CD8-positive, alpha-beta memory T cell (primary cell): ENCODE measurements at places on chromosomes 7 and 10.

GRCh38 chr7:155009570-155010157, 6.7 kb upstream of the PAXIP1 start:
- peaks cover 2% of the 10 kb centered on the region for H3K4me1 ChIP-seq
- H3K4me3 ChIP-seq: no peak overlapping the region
- no peak overlapping the region for H3K27ac ChIP-seq
- H3K27me3 ChIP-seq: no peaks in the 10 kb centered on the region
- DNase-seq: no peak

GRCh38 chr7:139860090-139860775, 31.2 kb downstream of the TBXAS1 start:
- no peak for DNase-seq
- no peaks in the 10 kb centered on the region for H3K27me3 ChIP-seq
- H3K36me3 ChIP-seq: no peaks in the 10 kb centered on the region

GRCh38 chr7:106346678-106347217, 62.0 kb upstream of the NAMPT start:
- peak; percentile 45 for DNase-seq
- no peak overlapping the region for H3K4me3 ChIP-seq
- no peaks in the 10 kb centered on the region for H3K27me3 ChIP-seq
- H3K27ac ChIP-seq: peak overlapping the region; percentile 13

GRCh38 chr10:102485093-102485784, 17.3 kb downstream of the ACTR1A start:
- no peak overlapping the region for H3K27ac ChIP-seq

- DNase-seq: no peak
- no peaks in the 10 kb centered on the region for H3K27me3 ChIP-seq
- H3K4me3 ChIP-seq: no peak overlapping the region
- H3K27ac ChIP-seq: no peak overlapping the region
- peaks cover 3% of the 10 kb centered on the region for H3K4me1 ChIP-seq
These were observed 41.7 kb downstream of the CACUL1 start for GRCh38 chr10:118712930-118713634.

GRCh38 chr7:79340212-79340611, 113.3 kb downstream of the MAGI2 start:
- no peak for DNase-seq
- H3K4me3 ChIP-seq: no peak overlapping the region
- no peak overlapping the region for H3K27ac ChIP-seq
- H3K36me3 ChIP-seq: no peaks in the 10 kb centered on the region
- no peaks in the 10 kb centered on the region for H3K27me3 ChIP-seq

GRCh38 chr7:14602851-14603250, 299.7 kb downstream of the DGKB start:
- no peaks in the 10 kb centered on the region for H3K36me3 ChIP-seq
- no peak for DNase-seq
- H3K27ac ChIP-seq: no peak overlapping the region
- no peaks in the 10 kb centered on the region for H3K4me1 ChIP-seq
- no peaks in the 10 kb centered on the region for H3K27me3 ChIP-seq

- no peak overlapping the region for H3K27ac ChIP-seq
- H3K36me3 ChIP-seq: no peaks in the 10 kb centered on the region
- H3K27me3 ChIP-seq: peaks cover 7% of the 10 kb centered on the region
- no peaks in the 10 kb centered on the region for H3K4me1 ChIP-seq
- no peak overlapping the region for H3K4me3 ChIP-seq
These were observed 18.1 kb downstream of the SHH start for GRCh38 chr7:155794196-155794595.

DNA sequence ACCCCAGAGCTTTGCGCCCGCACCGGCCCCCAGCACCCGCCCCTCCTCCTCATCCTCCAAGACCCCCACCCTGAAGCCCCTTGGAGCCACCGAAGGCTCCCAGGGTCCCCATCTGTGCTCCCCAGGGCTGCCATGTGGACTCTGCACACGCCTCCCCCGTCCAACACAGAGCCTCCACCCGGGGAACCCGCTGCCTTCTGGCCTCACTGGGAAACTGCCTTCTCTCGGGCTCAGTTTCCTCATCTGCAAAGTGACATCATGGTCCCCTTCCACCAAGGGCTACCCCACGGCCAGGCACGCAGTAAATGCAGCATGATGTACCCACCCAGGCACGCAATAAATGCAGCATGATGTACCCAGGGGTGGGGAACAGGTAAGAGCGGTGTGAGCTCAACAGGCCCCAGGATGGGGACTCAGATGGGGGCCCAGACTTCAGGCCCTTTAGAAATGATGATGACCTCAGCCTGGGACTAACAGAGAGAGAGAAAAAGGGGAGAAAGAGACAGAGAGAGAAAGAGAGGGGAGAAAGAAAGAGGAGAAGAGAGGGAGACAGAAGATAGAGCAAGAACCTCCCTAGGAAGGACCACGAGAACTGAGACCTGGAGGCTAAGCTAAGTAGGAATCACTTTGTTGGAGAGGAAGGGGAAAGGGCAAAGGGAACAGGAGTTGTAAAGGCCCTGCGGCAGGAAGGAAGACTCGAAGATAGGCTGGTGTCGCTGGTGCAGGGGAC, 2.5 kb upstream of the MICALL2 start:
- peak overlapping the region; percentile 87 for H3K27ac ChIP-seq
- no peak for DNase-seq
- H3K36me3 ChIP-seq: no peaks in the 10 kb centered on the region
- no peak overlapping the region for H3K4me3 ChIP-seq

- DNase-seq: no peak
- no peak overlapping the region for H3K27ac ChIP-seq
- H3K27me3 ChIP-seq: no peaks in the 10 kb centered on the region
- no peak overlapping the region for H3K4me3 ChIP-seq
These were observed 8.2 kb downstream of the KCNIP2 start for GRCh38 chr10:101835362-101835761.

DNA sequence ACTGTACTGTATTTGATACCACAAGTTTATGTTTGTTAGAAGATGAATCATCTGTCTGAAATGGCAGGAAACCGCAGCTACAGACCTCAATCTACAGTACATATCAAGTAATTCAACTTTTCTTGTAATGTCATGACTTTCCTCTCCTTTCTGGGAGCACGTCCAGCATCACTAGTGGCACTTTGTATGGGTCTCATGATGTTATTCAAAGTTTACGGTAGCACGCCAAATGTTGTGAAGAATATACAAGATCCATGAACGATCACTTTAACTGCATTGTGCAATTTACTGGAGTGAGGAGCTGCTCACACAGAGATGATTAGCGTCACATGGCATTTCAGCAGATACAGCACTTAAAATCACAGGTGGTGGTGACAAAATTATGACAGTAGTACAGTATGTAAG, 257.8 kb upstream of the GNAI1 start:
- no peaks in the 10 kb centered on the region for H3K36me3 ChIP-seq
- no peaks in the 10 kb centered on the region for H3K4me1 ChIP-seq
- no peaks in the 10 kb centered on the region for H3K27me3 ChIP-seq
- DNase-seq: no peak
- H3K4me3 ChIP-seq: no peak overlapping the region

GRCh38 chr10:124993345-124993708, 51.4 kb downstream of the ZRANB1 start:
- H3K4me1 ChIP-seq: no peaks in the 10 kb centered on the region
- no peak for DNase-seq
- no peaks in the 10 kb centered on the region for H3K36me3 ChIP-seq
- H3K27ac ChIP-seq: no peak overlapping the region
- no peaks in the 10 kb centered on the region for H3K27me3 ChIP-seq
- H3K4me3 ChIP-seq: no peak overlapping the region

GRCh38 chr7:48497521-48497920, 326.3 kb downstream of the ABCA13 start:
- H3K4me3 ChIP-seq: no peak overlapping the region
- H3K36me3 ChIP-seq: no peaks in the 10 kb centered on the region
- no peak for DNase-seq
- H3K27me3 ChIP-seq: no peaks in the 10 kb centered on the region
